Breast epithelium (tissue), 4 donors: ENCODE measurements at places on chromosomes 16 and 17.

DNA sequence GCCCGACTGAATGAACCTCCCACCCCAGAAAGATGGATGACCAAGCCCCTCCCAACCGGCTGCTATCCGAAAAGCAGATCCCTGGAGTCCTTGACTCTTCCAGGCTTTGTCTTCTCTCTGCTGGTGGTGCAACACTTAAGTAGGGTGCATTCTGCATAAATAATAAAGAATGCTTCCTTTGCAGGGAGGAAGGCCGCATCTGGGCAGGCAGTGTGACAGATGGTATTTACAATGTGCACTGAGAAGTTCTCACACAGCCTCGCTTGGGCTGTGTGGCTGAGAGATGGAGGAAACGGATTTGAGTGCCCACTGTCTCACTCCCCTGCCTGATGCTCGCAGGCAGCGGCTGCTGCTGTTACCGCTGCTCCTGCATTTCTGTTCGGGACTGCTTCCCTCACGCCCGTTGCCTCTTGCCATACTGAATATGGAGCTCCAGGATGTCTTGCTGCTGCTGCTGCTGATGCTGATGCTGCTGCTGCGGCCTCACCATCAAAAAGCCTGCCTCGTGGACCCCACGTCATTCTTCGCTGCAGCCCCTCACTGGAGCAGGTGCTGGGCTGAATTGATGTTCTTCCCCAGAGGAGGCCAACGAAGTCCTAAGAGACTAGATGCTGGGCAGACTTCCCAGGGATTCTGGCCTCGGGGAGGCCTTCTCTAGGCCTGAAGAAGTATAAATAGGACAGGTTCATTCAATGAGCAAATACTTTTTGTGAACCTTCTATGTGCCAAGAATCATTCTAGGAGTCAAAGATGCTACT lies 7.1 kb upstream of the RHBDL3 start:
- no peak for DNase-seq

DNA sequence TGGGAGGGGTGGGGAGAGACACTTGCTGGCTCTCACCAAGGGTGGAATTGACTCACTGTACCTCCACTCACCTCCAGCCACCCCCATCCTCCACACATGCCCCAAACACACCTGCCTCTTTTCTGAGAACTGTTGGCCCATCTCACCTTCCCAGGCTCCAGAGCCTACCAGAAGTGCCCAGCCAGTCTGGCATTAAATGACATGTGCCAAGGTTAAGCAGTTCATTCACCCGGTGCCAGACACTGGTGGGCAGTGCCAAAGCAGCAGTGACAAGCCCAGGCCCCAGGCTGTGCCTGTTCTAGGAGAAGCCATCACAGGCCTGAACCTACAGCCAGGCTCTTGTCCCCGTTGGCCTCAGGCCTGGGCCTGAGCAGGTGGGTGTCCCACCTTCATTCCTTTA lies 11.2 kb downstream of the MVP start:
- DNase-seq: no peak

GRCh38 chr17:19253112-19253511 lies 15.9 kb downstream of the EPN2 start:
- DNase-seq: no peak

GRCh38 chr16:72848028-72848400 lies 199.9 kb downstream of the ZFHX3 start:
- no peak for DNase-seq

DNA sequence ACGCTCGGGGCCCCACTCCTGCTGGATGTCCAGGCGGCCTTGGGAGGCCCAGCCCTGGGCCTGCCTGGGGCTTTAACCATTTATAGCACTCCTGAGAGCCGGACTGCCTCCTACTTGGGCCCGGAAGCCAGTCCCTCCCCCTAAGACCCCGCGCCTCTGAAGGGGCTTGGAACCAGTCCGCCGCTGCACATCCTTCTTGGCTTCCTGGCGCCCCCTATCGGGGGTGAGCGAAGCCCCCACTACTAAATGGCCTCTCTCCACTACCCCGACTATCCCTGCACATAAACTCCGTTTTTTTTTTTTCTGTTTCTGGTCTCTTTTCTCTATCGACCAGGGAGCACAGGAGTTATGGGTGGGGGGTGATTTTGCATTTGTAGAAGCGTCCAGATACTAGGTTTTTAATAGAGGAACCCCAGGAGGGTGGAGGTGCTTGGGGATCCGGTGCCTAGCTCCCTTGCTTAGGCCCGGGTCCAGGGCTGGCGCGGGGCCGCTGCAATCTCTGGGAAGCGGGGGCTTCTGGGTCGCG lies 633 bp upstream of the NOL3 start:
- no peak for DNase-seq

DNA sequence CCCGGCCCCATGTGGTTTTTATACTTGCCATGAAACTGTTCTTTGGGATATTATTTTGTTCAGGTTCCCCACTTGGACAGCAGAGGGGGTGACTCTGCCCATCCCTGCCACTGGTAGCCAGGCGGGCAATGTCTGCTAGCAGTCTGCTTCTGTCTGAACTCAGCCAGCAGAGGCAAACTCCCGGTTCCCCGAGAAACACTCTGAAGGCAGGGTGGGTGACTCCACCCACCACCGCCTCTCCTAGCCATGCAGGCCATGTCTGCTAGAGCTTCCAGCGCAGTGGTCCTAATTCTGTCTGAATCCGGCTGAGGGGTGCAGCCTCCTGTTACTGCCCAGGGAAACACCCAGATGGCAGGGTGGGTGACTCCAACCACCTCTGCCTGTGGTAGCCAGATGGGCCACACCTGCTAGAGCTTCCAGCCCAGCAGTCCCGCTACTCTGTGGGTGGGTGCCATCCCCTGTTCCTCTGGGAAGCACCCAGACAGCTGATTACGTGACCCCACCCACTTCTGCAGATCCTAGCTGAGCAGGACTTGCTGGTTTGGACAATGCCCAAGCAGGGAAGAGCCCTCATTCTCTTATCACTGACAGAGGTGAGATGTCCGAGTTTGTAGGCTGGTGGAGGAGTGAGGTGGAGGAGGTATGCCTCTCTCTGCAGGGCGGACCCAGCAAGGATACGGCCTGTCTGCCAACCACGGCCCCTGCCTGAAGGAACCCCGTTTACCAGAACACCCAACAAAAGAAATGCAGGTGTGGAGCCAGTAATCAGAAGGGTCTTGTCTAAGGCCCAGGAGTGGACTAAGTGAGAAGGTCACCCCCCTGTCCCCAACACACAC lies 22.4 kb downstream of the NLRP1 start:
- DNase-seq: no peak

GRCh38 chr16:56346131-56346890 lies 79.0 kb downstream of the AMFR start:
- no peak for DNase-seq

DNA sequence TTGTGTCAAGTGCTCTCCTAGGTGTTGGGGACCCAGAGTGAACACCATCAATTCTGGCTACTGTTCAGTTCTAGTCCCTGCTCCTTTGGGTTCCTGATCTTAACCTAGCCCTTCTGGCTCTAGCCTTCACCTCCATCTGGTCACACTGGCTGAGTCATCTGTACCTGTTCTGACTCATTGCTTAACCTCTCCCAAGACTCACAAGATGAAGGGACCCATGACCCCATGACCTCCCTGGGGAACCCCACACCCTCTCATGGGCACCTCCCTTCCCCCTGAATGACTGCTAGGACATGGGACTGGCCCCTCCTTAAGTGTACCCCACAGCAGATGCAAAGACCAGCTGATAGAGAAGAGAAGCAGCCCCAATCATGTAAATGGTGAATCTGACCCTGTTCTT lies 345.8 kb upstream of the CDH5 start:
- no peak for DNase-seq

DNA sequence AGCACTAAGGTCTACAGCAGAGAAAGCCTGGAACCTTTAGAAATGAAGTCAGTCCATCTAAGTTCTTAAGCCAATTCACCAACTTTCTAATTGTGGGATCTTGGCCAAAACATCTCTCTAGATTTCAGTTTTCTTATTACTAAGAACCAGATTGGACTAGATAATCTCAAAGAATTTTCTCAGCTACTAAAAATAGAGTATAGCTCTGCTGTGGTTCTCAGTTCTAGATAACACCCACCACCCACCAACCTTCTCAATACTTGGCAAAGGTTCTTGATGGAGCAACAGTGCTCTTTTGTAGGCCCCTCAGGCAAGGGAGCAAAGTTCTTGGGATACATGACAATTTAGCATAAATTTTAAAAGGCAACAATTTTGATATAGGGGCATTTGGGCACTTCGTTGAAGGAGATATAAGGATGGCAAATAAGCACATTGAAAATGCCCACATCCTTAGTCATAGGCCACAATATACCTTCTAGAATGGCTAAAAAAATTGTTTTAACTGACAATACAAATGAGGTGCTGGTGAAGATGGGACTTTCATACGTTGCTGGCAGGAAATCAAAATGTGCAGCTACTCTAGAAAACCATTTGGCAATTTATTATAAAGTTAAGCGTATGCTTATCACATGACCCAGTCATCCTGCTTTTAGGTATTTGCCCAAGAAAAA lies 74.4 kb upstream of the TMEM132E start:
- no peak for DNase-seq

DNA sequence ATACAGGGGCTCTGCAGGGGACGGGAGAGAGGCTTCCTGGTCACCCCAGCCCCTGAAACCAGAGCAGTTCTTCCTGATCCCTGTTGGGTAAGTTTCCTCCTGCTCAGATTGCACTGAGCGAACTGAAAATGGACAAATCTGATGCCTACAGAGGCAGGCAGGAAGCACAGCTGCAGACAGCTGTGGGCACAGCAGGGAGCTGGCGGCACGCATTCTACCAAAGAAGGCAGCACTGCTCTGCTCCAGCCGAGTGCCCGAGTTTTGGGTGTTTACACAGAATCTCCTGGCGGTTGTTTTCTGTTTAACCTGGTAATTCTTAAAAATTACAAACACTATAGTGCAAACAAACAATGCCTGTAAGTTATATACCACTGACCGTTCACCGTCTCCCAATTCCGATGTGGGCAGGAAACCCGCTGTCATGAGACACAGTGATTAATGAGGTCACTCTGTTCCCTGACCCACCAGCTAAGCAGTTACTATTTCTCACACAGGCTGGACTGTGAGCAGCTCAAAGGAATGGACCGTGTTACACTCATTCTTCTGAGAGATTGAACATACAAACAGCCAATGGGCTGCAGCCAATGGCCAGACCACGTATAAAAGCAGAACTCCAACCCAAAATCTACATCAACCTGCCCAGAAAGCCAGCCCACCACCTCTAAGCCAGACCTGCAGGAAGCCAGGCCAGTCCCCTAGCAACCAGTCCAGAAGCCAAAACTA lies 25.5 kb downstream of the NSMCE1 start:
- no peak for DNase-seq

DNA sequence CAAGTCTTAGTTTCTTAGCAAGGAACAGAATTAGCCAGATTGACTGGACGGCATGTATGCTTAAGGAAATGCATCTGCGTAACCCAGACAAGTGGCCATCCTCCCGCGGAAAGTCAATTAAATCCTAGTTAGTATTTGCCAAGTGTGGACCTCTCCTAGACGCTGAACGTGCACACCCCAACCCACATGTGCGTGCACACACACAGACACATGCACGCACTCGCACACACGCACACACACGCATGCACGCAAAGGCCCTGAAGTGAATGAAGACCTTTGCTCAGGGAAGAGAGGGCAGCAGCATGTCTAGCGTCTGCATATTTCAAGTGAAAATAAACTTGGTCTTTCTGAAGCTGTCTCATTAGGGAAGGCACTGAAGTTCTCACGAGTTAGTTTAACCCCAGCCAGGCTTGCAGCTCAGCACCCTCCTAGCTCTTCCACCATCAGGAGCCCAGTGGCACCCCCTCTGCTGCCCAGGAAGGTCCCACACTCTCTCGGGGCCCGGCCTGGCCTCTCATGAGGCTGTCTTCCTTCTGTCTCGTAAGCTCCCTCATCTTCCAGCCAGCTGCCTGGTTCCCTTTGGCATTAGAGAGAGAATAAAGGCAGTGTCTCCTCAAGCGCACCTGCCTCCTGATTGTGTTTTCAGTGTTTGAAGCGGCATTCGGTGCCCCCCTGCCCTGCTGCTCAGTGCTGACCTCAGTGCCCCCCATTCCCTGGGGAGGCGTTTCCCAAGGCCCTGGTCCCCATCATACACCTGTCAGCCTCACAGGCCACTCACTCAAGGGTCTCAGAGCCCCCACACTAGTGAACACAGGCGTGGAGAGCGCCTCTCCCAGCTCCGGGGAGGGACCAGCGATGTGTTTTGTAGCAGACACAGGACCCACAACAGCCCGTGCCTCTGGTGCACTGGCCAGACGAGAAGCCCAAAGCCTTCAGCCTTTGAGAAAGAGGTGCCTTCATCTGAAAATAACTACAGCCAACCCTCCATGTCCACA lies 52.2 kb upstream of the CHMP6 start:
- DNase-seq: no peak

DNA sequence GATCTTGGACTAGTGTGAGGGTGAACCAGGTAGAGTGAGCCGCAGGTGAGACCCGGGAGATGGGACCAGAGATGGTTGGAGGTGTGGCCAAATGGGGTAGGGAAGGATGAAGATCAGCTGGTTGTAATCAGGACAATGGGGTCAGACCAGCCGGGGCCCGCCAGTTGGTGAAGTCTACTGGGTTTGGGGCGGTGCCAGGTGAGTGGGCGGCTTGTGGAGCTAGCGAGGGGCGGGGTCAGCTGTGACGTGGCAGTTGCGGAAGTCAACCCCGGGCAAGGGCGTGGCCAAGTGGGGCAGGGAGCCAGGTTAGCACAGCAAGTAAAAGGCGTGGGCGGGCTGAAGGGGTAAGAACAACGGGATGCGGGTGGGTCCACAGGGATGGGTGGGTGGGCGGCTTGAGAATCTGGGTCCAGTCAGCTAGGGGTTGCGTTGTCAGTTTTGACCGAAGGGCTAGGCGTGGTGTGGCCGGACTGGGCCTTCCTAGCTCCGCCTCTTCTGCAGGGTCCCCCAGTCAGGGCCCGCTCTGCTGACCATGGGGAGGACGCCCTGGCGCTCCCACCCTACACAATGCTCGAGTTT lies 25.5 kb upstream of the ALKBH5 start:
- DNase-seq: peak; percentile 96
